Ovary (tissue), 10 donors: ENCODE measurements at places on chromosomes 12 and 14. TPM values are rescaled to one million over a fixed set of nuclear protein-coding genes. Genes with fewer than 3 reads are reported as not detected.

DNA sequence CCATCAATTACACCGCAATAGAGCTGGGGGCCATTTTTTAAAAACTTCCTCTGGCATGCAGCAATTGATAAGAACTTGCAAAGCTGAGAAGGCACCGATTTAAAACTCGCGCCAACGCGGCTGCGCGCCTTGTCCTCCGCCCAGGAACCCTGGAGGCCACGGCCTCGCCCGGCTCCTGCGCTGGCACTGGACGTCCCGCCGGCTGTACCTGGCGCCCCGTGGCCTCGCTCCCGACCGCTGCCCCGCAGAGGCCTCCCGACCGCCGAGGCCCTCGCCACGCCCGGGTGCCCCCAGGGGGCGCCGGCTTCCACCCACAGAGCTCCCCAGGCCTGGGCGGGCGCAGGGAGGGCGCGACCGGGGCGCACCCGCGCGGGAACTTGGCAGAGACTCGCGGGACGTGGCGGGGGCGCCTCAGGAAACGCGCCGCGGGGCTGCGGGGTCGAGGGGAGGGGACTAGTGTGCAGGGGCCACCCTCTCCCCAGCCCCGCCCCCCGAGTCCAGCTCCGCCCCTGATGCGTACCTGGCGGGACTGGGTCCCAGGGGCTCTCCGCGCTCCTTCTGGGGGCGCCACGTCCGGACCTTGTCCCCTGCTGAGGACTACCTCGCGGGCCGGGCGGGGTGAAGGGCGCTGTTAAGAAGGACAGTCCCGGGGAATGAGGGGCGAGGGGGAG is 65.7 kb downstream of the TNFAIP2 start:
- DNase-seq = peak; percentile 67

GRCh38 chr12:51351913-51352532 is 5.5 kb upstream of the CELA1 start:
- DNase-seq = no peak

SFSWAP gene
- 42.5 TPM for total RNA-seq

- DNase-seq = no peak
Measured at GRCh38 chr12:28828318-28828717, 320.8 kb upstream of the FAR2 start.

KCNA5 gene
- total RNA-seq = 0.68 TPM

IQSEC3 gene
- 6.1 TPM for total RNA-seq

RNF212B gene
- total RNA-seq = not detected

DNA sequence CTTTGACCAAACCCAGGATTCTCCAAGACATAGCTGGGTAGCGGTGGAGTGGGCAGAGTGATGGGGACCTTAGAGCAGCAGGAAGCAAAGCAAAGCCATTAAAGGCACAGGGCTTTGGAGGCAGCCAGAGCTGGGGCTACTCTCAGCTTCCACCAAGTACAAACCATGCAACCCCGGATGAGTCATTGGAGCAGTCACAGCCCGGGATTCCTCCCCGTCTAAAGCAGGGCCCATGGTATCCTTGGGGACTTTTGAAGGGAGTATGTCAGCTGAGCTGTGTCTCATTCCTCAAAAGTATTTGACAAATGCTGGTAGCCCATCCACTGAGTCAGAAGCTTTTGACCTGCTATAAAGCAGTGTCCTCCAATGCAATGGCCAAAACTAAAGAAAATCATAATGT is 9.7 kb upstream of the IFI27 start:
- DNase-seq = no peak
